ENCODE measurements at places on chromosomes 7 and 10. TPM values are rescaled to one million over a fixed set of nuclear protein-coding genes. Genes with fewer than 3 reads are reported as not detected.

Gene FAM237B
- not detected for total RNA-seq

Gene MPP7
- total RNA-seq, result 8.9 TPM

Gene LRIT1
- not detected for total RNA-seq

Gene OPN4
- not detected for total RNA-seq

Gene PHKG1
- 6.5 TPM for total RNA-seq

Gene ZNF680
- 19.5 TPM for total RNA-seq

Gene TAS2R3
- total RNA-seq, result 3.6 TPM

Gene NEBL
- 103 TPM for total RNA-seq
